ENCODE measurements at places on chromosomes 2 and 18. TPM values are rescaled to one million over a fixed set of nuclear protein-coding genes. Genes with fewer than 3 reads are reported as not detected.

DNA sequence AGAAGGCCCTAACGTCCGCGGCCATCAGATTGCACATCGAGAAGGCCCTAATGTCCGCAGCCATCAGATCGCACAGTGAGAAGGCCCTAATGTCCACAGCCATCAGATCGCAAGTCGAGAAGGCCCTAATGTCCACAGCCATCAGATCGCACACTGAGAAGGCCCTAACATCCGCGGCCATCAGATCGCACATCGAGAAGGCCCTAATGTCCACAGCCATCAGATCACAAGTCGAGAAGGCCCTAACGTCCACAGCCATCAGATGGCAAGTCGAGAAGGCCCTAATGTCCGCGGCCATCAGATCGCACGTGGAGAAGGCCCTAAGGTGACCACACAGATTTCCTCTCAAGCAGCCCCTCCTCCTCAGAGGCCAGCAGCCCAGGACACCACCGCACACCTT, 193.2 kb upstream of the PXDN start:
- no peak for DNase-seq

GRCh38 chr2:226189061-226189460, 610.6 kb downstream of the IRS1 start:
- no peak for DNase-seq

GRCh38 chr2:85212841-85213240, 79.6 kb downstream of the TCF7L1 start:
- DNase-seq: no peak

- no peak for DNase-seq
Measured at GRCh38 chr18:39523281-39523680, 1957.7 kb upstream of the CELF4 start.

DNA sequence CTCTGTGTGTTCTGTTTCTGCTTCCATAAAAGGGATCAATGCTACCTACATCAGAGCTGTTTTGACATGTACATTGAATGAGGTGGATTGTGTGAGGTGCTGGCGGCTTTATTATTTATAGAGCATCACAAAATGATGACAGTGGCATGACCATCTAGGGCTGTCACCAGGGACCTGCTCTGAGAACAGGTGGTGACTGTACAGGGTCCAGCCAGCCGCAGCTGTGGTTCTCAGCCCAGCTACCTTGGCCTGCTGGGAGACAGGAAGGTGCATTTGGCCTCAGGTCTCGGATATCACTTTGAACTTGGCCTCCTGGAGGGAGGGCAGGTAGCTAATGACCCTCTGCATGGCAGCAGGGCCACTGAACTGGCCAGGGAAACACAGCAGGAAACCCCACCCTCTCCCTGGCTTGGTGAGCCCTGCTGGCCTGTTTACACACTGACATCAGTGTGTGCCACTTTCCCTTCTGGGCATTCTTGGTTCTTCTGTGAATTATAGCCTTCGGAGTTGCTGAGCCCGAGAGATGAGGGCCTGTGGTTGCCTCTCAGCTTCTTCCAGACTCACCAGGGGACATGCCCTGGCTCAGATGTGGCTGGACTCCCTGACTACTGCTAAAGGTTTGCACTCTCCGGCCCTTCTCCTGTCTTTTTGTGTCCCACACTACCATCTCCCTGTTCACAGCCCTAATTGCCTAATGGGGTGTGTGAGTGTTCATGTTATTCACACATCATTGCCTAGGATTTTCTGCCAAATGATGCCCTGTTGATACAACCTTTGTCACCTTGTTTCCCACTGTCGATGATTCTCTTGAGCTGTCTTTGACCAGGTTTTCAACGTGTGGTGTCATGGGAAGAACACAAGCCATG, 109.2 kb upstream of the RAB12 start:
- DNase-seq: no peak

Gene GCA
- 37.6 TPM for polyA plus RNA-seq
